ENCODE measurements at places on chromosomes 5 and 9.

DNA sequence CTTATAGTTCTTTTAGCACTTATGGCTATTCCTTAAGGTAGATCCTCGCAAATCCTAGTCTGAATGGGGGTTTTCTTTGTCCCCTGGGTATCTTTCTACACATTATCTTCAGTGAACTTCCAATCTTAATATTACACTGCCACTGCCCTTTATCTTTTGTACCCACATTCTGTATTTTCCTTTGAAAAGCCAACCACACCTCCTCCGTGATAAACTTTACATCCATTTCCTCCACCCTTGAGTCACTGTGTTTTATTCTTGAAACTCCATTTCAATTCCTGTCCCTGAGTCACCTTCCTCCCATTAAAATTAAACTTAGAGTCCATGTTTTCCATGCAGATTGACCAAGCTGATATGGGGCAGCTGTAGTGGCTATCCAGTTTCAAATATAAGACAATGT lies 43.2 kb upstream of the RICTOR start:
- DNase-seq = peak; percentile 17

DNA sequence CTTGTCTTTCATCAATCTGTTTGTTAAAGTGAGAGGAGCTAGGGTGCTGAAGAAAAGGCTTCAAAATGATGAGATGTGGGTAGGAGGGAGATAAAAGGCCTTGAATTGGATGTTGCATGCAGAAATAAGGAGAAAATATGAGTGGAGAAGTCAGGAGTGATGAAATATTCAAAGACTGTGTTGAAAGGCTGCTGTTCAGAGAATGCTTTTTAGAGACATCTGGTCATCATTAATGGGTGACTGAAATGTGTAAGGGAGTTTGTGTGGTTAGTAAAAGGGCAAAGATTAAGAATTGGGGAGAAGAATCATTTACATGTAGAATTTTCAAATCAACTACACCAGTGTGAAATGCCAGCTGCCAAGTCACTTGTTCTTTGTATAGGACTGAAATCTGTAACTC lies 383.9 kb downstream of the MAT2B start:
- DNase-seq = peak; percentile 98

- no peak for DNase-seq
These were observed 483.3 kb downstream of the ARHGEF28 start for GRCh38 chr5:74109344-74109743.

DNA sequence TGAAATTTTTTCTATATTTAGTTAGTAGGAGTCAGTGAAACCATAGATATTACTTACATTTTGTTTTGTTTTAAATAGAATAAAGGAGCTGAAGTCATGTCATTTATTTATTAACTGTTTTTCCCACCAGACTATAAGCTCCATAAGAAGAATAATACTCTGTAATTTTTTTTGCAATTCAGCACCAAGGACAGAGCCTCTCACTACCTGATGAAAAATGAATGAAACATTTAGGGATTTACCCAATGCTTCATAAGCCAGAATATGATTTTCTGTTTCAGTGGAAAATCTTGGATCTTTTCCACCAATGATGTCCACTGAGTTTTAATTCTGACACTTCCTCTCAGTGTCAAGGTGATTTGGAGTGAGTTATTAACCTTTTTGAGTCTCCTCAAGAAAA lies 624.9 kb upstream of the GRAMD2B start:
- DNase-seq = peak; percentile 60

DNA sequence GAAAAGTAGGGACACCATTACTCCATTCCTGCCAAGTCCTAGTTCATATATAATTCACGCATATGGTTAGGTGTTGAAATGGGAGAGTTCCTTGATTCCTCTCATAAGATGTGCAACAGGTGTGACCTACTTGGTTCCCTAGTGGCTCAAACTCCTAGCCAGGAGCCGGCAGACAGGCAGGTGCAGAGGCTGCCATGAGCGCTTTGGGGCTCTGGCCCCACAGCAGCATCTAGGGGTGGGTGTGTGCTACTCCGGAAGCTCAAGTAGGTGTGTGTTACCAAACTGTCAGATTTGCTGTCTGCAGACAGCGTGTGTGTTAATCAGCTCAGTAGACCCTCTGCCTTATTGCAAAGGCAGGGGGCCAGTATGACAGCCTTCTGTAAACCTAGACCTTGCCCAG lies 1652.4 kb upstream of the ACO1 start:
- no peak for DNase-seq

DNA sequence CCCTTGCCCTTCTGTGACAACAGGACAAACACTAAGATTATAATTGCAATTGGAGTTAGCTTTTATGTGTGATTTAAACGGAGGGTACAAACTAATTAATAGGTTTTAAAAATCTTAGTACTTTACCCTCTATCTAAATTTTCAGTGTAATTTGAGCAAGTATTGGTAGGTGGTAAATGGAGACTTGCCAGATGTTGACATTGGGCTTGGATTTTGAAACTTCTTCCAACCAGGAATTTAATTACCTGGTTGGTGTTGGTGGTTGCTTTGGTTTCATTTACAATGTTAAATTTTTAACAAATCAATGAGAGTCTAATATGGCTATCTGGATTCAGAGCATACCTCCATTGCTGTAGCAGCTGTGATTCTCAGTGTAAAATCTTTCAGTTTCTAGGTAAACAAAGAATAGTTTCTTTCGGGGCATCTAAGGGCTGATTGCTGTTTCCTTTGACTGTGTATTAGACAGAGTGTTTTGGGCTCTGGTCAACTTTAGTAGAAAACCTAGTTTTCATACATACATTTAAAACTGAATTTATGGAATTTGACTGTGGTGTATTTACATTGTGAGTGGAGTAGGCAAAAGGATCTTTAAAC lies 1.9 kb downstream of the DAPK1 start:
- DNase-seq = no peak

GRCh38 chr5:170520372-170520771 lies 16.6 kb downstream of the KCNIP1 start:
- DNase-seq = peak; percentile 32

DNA sequence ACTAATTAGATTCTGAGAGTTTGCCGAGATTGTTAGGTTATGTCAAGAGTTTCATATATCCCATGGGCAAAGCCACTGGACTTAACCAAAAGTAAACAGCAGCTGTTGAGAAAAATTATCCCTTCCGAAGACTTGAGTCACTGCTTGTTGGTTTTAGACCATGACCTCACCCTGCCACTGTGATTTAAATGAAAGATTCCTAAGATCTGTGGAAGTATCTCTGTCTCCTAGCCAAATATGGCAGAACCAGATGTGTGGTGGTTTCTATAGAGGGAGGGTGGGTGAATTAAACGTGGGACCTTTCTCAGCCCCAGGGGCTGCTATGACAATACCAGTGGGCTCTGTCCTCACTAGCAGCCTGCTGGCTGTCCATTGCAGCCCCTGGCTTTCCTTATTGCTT lies 19.3 kb downstream of the DMRT3 start:
- DNase-seq = peak; percentile 61

- no peak for DNase-seq
These were observed 354.1 kb upstream of the SLC30A5 start for GRCh38 chr5:68739752-68740151.

GRCh38 chr5:62001640-62002039 lies 304.4 kb upstream of the KIF2A start:
- DNase-seq = no peak

DNA sequence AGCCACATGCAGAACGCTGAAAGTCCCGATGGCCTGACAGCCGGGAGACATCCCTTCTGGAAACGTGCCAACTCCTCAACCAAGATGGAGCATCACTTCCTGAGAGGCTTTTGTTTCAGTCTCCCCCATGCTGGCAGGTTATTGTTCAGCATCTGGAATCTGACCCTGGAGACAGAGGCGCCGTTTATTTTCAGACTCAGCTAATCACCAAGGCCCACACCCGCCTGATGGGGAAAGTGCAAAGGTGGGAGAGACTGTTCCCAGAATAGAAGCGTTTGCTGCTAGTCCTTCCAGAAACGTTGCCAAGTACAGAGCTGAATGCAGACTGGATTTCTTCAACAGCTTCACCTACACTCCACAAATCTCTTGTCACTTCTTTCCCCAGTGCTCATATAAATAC lies 41.8 kb upstream of the S1PR3 start:
- peak; percentile 81 for DNase-seq

- peak; percentile 96 for DNase-seq
These were observed 54.5 kb downstream of the DIAPH1 start for GRCh38 chr5:141564216-141564692.

- DNase-seq = no peak
These were observed 160.4 kb upstream of the CDH12 start for GRCh38 chr5:23013395-23013998.

DNA sequence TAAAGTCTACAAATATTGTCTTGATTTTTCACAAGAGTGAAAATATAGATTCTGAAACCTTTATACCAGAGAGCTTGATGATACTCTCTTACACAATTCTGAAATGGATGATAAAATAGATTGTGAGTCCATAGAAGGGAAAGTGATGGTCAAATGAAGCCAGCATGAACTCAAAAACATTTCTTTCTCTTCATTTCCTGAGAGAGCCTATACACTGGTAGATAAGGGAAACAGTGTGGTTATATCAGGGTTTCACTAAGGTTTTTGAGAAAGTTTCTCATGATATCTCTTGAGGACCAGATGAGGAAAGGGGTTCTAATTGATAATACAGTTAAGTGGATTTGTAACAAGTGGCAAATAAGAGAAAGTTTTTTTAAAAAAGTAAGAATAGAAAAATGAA lies 254.1 kb downstream of the PJA2 start:
- no peak for DNase-seq

- DNase-seq = no peak
These were observed 1.1 kb upstream of the SNAPC3 start for GRCh38 chr9:15421532-15421931.

- no peak for DNase-seq
These were observed 39.9 kb downstream of the SLIT3 start for GRCh38 chr5:169260896-169261569.

- no peak for DNase-seq
These were observed 12.5 kb downstream of the WNT8A start for GRCh38 chr5:138096363-138096762.

DNA sequence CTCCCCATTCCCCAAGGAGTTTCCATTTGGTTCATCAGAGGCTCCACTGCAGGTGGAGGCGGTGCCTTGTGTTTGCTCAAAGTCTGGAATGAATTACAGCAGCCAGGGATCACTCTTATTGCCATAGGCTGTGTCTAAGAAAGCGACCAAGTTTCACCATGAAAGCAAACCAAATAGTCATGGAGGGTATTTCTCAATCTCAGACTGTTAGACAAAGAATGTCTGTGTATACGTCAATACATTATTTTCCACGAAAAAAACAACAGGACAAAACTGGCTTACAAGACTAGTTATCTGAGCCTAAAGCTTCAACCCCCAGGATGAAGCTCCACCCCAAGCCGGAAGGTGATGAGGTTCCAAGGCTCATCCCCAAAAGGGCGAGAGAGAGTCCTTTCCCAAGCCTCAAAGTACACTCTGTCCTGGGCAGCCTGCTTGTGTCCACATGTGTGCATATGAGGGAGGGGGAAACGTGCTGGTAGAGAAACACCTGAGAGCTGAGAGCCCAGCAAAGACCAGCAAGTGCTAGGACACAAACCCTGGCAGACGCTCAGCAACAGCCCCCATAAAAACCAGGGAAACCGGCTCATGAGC lies 4.3 kb downstream of the B4GALT1 start:
- peak; percentile 94 for DNase-seq

DNA sequence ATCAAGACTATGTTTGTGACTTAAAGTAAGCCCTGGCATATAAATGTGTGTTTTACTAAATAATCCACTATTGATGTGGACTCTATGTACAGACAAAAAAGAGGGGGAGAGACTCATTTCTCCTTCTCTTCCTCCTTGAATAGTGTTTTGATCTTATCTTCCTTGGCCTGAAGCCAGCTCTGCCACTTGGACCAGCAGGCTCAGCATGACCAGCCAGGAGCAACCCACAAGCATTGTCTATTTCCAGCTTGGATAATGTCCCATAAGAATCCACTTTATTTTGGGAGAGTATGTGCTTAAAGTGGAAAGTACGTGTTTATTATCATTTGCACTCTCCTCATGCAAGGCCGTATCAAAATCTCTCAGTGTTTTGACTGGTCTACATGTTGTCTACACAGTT lies 23.8 kb upstream of the SLC46A2 start:
- DNase-seq = no peak

GRCh38 chr9:627336-627970 lies 214.0 kb upstream of the DMRT1 start:
- DNase-seq = no peak

DNA sequence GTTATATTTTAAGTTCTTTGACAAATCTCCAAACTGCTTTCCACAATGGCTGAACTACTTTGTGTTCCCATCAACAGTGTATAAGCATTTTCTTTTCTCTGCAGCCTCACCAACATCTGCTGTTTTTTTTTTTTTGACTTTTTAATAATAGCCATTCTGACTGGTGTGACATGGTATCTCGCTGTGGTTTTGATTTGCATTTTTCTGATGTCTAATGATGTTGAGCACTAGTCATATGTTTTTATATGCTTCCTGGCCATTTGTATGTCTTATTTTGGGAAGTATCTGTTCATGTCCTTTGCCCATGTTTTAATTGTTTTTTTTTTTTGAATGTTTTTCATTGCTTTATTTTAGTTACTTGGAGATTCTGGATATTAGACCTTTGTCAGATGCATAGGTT lies 196.6 kb downstream of the PLK2 start:
- DNase-seq = peak; percentile 47

- no peak for DNase-seq
These were observed 62.5 kb upstream of the CXCL14 start for GRCh38 chr5:135641319-135641718.

GRCh38 chr5:77791356-77791755 lies 15.2 kb upstream of the TBCA start:
- no peak for DNase-seq

GRCh38 chr9:115016344-115016743 lies 86.0 kb upstream of the TNFSF8 start:
- DNase-seq = no peak

DNA sequence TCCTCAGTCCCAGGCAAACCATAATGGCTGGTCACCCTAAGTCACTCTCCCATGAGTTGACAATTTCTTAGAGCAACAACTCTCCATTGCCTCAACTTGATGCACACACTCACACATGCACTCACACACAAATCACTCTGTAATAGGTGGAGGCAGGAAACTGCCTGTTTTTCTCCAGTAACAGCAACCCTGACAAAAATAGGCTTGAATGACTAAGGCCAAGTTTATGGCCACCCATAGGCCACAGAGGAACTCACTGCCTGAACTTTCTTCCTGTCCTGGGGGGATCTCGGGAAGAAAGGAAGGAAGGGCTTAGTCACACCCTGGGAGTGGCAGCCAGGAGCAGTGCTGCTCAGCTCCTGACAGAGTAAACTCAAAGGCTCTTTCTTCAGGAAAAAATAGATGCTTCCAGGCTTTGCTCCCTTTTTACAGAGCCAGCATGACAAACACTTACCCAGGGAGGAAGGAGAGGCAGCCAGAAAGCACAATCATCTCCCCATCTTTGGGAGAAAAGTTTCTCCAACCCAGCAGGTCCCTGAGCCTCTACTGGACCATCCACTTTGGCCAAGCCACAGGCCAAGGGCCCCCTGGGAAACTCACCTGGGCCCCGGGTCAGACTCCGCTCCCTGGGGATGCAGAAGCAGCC lies 368 bp downstream of the SH3TC2 start:
- DNase-seq = peak; percentile 88

DNA sequence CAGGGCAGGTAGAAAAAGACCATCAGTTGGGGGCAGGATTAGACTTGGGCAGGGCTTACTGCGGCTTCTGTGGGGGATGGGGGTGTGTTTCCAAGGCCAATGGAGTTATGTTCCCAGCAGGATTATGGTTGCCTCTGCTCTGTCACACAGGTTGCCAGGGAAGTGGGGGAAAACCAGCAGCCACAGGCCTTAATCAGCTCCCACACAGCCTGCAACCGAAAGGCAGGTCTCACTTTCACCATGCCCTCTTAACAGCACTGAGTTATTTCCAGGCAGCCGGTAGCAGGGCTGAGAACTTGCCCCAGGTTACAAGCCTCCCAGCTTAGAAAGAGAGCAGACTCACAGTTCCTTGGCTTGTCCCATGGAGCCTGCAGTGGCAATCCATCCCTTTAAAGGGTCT lies 205.5 kb downstream of the FGF10 start:
- no peak for DNase-seq
